Activated naive CD8-positive, alpha-beta T cell treated with anti-CD3 and anti-CD28 coated beads, Interleukin-2, amount 50 U/mL, for 16 hours (primary cell): ENCODE measurements at places on chromosomes 3 and 15.

DNA sequence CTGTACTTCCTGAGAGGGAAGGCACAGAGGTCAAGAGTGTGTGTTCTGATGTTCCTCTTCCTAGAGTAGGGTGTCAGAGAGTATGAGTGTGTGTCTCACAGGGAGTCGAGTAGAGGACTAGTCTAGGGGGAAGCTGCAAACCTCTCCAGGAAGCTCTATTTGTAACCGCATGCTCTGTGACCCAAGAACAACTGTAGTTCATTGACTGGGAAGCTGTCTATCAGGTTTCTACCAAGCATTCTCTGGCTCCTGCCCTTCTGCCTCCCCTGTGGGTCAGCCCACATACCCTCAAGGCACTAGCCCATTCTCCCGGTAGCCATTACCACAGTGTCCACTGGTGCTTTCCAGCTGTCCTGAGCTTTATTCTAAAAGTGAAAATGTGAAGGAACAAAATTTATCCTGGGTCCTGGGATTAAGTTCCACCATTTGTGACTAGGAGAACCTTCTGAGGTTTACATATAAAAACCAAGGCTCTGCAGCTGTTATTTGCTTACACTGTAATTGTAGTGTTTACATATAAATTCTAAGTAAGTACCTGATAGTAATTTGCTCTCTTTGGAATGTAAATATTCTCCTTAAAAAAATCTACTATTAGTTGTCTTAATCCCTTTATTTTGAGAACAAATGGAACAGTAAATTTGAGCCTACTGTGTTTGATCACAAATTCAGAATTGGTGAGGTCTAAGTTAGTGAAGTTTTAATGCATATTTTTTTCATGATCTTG lies 40.7 kb downstream of the MYRIP start:
- no peak for DNase-seq

GRCh38 chr3:5466717-5467116 lies 279.2 kb downstream of the EDEM1 start:
- no peak for DNase-seq

GRCh38 chr3:111227216-111227615 lies 155.6 kb downstream of the NECTIN3 start:
- DNase-seq = no peak

DNA sequence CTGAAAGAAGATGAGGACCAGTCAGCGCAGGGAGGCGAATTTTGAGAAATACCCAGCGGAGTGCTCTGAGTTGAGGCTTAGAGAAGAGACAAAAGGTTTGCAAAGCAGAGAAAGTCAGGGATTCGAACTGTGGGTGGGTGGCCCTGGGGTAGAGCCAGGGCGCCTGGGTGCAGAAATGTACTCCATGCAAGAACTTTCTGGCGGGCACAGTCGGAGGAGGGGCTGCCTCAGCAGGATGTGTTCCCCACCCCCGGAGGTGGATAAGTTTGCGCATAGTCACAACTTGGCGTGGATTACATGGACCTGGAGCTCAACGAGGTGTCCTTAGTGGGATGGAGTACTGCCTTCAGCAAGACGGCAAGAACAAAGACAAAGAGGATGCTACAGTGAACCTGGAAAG lies 117.3 kb upstream of the ALDH1A3 start:
- DNase-seq = no peak

GRCh38 chr3:58202917-58203360 lies 7.8 kb downstream of the DNASE1L3 start:
- DNase-seq = no peak

- DNase-seq = no peak
Observed at GRCh38 chr15:31557899-31558298, 231.3 kb downstream of the KLF13 start.
